Skeletal muscle cell (primary cell): ENCODE measurements at places on chromosomes 6 and 20.

DNA sequence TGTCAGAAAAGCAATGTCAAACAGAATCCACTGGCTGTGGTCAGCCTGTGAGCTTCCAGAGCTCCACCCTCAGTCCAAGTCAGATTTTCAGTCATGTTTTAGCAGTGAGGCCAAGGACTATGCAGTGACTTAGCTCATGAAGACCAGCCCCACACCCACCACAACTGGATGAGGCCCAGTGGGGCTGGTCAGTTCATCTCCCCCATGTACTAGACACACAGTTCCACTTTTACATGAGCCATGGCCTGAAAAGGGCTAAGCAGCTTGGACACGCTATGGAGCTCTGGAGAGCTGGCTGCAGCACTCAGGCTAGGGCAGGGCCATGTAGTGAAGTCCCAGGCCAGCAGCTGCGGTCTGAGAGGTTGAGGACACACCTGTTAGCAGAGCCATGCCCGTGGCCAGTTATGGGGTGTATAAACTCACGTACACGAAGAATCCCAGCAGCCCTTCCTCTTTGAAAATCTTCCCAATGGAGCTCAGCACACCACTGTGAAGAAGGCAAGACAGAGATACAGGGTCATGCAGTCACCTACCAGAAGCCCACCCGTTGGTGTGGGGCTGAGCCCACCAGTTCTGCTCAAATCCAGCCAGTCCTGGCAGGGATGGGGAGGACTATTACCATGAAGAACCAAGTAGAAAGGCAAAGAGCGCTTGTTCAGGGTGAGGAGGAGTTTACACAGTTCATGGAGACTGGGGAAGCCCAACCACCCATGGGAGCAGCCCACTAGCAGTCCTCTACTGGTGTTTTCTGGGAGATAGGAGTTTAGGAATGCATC lies 10.6 kb downstream of the MTCH1 start:
- DNase-seq = no peak

- DNase-seq = no peak
Observed at GRCh38 chr6:90131125-90131524, 165.5 kb downstream of the BACH2 start.

GRCh38 chr20:25574411-25574810 lies 10.9 kb downstream of the NINL start:
- DNase-seq = no peak

GRCh38 chr6:44202972-44203750 lies 13.6 kb upstream of the MYMX start:
- no peak for DNase-seq

DNA sequence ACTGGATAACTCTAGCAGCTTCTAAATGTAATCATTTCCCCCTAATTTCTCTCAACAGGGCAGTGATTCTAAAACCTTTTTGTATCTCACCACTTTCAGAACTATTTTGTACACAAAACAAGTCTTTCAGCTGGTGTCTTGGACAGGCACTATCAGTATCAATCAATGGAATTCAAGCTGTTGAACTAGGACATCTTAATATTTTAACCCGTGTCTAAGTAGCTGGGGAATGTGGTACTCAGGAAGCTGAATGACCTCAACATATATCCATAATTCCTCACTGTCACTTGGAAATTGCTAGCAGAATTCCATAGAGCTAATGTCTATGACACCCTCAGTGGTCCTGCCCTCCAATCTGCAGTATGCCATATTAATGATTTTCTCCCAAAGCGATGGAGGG lies 24.5 kb downstream of the ADAT2 start:
- no peak for DNase-seq

- no peak for DNase-seq
Observed at GRCh38 chr6:150510576-150510975, 89.1 kb upstream of the PLEKHG1 start.

DNA sequence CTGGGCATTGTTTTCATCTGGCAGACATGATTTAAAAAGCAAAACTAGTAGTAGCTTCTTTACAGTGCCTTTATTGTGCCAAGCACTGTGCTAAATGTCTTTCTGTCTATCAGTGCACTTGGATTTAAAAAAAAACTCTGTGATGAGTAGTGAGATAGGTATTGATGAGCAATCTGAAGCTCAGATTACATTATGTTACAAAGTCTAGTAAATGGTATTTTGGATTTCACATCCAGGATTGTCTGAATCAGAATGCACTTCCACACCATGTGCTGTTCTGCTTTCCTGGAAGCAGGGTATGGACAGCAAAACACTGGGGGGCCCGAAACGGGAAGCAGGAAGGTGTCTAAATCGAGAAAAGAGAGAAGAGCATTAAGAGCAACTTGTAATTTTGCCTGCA lies 103.4 kb upstream of the CCN2 start:
- peak; percentile 62 for DNase-seq

DNA sequence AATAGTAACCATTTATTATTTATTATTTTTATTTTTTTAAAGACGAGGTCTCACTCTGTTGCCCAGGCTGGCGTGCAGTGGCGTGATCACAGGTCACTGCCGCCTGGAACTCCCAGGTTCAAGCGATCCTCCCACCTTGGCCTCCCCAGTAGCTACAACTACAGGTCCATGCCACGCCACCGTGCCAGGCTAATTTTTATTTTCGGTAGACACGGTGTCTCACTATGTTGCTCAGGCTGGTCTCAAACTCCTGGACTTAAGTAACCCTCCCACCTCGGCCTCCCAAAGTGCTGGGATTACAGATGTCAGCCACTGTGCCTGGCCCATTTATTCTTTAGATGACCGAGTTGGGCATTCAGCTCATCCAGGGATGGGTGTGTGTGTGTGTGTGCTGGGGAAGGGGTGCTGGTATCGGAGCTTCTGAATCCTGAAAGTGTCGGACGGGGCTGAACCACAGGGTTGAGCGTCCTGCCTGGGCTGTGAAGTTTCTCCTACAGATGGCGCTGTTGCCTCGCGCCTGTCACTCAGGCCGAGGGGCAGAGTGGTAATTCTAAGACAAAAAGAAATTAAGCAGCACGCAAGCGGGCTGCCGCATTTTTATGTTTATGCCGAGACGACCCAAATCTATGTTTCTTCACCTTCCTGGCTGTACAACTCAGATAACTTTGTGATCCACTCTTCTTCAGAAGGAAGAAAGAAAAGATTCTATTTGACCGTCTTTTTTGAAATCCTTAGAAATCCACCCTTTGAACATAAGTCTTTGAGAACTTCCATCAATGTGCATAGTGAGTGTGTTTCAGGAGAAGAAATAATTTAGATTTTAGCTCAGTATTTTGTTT lies 252.8 kb downstream of the CDH26 start:
- DNase-seq = no peak

- DNase-seq = no peak
Observed at GRCh38 chr6:44020148-44020547, 107.1 kb downstream of the MRPL14 start.

GRCh38 chr20:42123981-42124473 lies 505.9 kb upstream of the CHD6 start:
- no peak for DNase-seq

DNA sequence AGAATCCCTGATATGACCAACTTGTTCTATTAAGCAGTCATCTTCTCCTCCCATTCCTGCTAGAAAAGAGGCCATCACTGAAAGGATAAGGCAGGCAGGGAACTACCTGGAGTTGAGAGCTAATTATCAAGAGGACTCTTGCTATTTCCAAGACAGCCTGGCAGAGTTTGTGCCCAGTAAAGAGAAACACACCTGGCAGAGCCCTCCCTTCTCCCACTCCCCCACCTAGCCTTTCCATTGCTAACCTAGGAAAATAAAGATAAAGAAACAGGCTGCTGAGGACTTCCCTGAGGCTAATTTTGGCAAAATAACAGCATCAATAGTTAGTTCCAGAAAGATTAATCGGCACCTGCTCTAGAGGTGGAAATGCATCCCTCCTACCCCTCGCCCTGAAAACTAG lies 20.4 kb upstream of the RAB22A start:
- DNase-seq = no peak

DNA sequence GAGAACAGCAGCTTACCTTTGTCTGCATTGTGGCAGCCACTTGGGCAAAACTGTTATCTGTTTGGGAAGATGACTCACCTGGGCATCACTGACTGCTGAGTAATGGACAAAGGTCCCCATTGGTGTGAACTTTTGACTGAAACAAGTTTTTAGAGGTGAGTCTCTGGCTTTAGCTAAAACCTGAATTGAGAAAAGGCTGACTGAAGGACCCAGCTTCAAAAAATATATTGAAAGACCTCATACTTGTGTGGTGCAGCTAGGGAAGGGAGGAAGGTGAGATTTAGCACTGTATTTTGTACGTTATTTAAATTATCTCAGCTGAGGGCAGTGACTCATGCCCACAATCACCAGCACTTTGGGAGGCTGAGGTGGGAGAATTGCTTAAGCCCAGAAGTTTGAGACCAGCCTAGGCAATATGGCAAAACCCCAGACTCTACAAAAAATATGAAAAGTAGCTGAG lies 4.5 kb upstream of the CITED2 start:
- DNase-seq = no peak

DNA sequence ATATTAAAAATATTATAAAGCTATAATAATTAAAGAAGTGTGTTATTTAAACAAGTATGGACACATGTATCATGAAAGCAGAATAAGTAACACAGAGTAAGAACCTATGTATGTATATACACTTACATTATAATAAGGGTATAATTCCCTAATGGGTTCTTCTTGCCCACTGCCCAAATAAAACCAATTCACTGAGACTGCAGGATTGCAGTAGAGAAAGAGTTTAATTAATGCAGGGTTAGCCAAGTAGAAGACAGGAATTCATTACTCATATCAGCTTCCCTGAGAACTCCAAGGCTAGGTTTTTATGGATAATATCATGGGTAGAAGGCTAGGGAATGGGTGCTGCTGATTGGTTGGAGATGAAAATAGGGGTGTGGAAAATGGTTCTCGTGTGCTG lies 53.8 kb upstream of the SAMD3 start:
- no peak for DNase-seq

DNA sequence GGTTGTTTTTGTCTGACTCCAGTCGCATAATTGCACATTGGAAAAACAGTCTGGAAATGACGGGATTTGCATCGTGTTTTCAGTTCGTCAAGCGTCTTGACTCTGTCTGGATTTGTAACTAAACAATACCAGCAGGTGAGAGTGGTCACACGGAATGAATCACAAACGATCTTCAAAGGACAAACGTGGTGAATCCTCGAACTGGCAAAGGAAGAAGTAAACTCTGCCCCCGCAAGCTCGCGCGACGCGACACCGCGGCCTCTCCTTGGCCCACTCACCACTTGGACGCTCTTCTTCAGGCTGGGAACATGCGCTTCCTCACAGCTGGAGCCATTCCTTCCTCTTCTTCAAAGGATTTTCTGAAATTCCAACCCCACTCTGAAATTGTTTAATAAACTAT lies 352.6 kb downstream of the THBS2 start:
- no peak for DNase-seq

- DNase-seq = no peak
Observed at GRCh38 chr6:39520916-39521315, 198.4 kb upstream of the KCNK16 start.

DNA sequence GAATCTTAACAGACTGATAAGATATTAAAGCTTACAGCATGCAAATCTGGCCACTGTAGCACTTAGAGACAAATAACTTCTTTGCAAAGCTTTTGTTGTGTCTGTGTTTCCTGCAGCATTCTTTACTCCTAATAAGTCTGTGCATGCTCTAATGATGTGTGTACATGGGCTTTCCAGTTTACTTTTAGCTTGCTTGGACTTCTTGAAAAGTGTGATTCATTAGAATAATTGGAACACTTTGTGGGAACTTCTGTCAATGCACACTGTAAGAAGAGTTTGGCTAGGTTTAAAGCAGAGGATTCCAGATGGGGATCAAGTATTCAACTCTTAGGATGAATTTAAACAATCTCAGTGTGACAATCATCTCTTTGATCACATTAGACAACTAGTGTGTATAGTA lies 22.1 kb upstream of the TINAG start:
- DNase-seq = no peak

DNA sequence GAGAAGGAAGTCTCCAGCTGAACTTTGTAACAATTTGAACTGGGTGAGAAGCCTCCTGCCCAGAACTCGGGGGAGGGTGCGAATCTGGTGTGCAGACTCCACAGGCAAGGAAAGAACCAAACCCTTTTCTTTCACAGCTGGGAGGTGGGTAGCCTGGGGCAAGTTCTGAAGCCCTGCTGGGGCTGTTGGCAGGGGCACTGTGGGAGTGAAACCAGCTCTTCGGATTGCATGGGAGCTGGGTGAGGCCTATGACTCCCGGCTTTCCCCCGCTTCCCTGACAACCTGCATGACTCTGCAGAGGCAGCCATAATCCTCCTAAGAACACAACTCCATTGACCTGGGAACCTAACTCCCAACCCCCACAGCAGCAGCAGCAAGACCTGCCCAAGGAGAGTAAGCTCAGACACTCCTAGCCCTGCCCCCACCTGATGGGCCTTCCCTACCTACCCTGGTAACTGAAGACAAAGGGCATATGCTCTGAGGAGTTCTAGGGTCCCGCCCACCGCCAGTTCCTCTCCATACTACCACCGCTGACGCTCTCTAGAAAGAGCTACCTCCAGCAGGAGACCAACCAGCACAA lies 37.5 kb downstream of the SOD2 start:
- no peak for DNase-seq

GRCh38 chr20:4833074-4833728 lies 111.5 kb downstream of the PRND start:
- no peak for DNase-seq

DNA sequence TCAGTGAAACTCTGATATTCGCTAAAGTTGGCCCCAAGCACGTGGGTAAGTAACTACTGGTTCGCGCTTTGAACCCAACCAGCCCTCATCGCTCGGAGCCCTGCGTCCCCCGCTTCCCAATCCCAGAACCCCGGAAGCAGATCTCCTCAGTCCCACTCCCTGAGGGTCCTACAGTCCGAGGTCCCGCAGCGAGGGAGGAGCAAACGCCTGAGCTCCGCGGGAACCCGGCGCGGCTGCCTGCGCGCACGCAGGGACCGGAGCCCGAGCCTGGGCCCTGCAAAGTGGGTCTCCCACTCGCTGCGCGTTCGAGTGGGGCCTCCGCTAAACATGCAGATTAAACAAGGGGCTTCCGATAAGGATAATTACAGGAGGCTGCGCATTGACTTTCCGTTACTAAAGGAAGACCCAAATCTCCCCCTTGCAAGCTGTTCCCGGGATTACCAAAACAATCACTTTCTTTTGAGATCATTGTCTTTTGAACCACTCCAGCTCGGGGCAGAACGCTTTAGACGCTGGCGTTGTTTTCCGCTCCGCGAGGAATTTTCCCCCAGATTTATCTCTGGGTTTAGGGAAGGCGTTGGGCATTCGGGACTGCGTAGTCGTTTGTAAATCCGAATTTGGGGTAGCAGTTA lies 1.3 kb upstream of the VSX1 start:
- no peak for DNase-seq

GRCh38 chr6:28947067-28947765 lies 23.4 kb upstream of the TRIM27 start:
- no peak for DNase-seq

GRCh38 chr20:416950-417800 lies 9.1 kb downstream of the RBCK1 start:
- no peak for DNase-seq

DNA sequence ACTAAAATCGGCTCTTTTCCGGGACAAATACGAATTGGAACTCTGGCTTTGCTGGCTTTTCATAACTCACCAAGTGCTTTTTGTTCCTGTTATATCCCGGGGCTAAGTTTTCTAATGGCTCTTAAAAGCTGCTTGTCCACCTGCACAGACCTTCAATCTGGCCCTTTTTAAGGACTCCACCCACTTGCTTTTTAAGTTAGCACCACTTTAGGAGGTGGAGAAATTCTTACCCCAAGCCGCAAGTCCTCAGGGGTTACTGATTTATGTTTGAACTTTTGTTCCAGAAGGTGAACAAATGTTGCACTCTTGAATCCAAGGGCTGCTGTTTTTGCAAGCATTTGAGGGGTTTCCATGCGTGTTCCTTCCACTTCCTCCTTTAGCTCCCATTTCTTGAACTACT lies 37.8 kb downstream of the FAM184A start:
- DNase-seq = no peak

GRCh38 chr6:151054306-151054705 lies 185.5 kb upstream of the AKAP12 start:
- DNase-seq = no peak
